ENCODE measurements at places on chromosomes 5 and 9. TPM values are rescaled to one million over a fixed set of nuclear protein-coding genes. Genes with fewer than 3 reads are reported as not detected.
A peak's percentile ranks its signal among the peaks of the same experiment; 100 is the strongest.

- no peak for DNase-seq
These were observed 1296.8 kb upstream of the NUDT12 start for GRCh38 chr5:104859437-104859836.

- DNase-seq = no peak
These were observed 7.0 kb downstream of the SQSTM1 start for GRCh38 chr5:179827680-179828079.

GRCh38 chr9:4859035-4859434 lies 66.3 kb downstream of the RCL1 start:
- no peak for DNase-seq

- DNase-seq = no peak
These were observed 2.5 kb downstream of the ZFP62 start for GRCh38 chr5:180858586-180858985.

GRCh38 chr9:107546859-107547258 lies 57.3 kb upstream of the KLF4 start:
- DNase-seq = no peak

DNA sequence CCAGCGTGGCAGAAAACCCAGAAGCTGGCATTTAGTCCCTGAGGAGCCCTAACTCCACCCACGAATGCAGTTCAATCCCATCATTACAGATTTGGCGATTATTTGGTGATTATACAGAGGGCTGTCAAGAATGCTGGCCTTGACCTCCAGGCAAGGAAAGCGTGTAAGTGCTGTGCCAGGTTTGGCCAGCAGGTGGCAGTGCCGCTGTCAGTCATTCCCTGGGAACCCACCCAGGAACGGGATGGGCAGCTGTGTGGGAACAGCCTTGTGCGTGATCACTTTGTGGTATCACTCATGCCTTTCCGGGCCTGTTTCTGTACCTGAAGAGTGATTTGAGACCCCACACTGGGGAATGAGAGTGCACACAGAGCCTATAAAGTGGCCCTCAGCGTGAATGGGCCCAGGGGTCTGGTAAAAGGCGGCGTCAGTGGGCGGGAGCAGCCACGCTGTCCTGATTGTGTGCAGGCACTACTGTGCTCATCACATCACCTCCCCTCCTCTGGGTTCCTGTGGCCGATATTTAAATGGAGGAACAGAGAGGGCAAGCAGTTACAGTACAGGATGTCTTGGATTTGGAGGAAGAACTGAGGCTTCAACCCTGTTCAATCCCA lies 215.6 kb downstream of the ROR2 start:
- peak; percentile 61 for DNase-seq

GRCh38 chr9:22395687-22396141 lies 50.9 kb upstream of the DMRTA1 start:
- DNase-seq = no peak

DNA sequence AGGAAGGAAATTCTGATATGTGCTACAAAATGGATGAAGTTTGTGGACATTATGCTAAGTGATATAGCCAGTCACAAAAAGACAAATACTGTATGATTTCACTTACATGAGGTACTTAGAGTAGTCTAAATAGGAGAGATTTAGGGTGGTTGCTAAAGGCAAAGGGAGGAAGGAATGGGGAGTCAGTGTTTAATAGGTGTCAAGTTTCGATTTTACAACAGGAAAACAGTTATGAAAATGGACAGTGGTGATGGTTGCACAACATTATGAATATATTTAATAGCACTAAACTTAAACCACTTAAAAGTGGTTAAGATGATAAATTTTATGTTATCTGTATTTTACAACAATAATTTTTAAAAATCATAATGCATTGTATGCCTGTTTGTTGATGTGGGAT lies 40.4 kb upstream of the ECM2 start:
- no peak for DNase-seq

DNA sequence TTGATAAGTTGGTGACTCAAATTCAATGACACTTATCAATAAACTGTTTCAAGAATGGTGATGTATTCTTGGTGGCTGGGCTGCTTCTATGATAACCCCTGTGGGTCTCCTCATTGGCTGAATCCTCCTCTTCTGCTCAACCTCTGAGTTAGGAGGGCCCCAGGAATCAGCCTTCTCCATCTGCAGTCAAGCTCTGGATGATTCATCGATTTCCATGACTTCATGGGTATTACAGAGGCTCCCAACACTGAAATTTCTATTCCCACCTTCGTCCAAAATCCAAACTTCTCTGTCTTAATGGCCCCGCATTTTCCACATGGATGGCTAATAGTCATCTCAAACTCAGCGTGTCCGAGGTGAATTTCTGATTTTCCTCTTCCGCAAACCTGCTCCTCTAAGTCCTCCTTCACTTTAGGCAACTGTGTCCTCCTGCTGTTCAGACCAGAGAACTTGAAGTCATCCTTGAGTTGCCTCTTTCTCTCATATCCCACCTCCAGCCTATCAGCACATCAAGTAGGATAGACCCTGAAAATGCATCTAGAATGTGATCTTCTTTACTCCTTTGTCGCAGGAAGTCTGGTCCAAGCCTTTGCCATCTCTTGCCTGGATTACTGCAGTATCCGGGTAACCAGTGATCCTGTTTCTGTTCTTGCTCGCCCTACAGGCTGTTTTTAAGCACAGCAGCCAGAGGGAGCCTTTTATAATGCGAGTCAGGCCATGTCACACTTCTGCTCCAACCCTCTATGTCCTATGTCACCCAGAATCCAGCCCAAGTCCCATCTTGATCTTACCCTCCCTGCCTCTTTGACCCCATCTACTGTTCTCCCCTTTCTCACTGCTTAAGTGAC lies 41.4 kb upstream of the IL7R start:
- no peak for DNase-seq

DNA sequence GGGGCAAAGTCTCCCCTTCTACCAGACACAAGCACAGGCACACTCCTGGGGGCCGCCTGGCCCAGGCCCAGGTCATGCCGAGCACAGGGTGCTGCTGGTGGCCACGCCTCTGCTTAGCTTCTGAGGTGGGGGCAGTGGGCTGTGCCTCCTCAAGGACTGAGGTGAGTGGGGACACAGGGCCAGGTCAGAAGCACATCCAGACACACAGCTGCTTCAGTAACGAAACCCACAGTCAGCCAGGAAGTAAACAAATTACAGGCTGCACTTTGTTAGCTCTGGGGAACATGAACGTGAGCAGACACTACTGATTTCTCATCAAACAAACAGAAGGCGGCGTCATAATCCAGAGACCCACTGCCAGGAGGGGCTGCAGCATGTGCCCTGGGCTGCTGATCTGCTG lies 192.4 kb downstream of the HSPA4 start:
- DNase-seq = no peak

DNA sequence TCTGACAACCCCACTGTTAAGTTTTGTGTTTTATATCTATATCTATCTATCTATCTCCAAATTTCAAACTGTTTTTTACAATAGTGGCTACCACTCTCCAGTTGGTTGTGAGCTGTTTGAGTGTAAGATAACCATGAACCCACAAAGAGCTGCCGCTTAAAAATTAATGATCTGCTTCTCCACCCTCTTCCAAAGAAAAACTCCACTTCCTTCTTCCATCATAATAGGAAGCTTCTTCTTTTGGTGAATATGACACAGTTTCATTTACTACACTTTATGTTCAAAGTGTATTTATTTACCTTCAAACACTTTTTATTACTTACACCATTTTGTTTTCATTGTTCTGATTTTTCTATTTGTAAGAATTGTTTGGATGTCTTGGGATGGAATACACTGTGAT lies 37.9 kb downstream of the SPZ1 start:
- no peak for DNase-seq

- DNase-seq = no peak
These were observed 42.2 kb downstream of the LEAP2 start for GRCh38 chr5:132915681-132916080.

DNA sequence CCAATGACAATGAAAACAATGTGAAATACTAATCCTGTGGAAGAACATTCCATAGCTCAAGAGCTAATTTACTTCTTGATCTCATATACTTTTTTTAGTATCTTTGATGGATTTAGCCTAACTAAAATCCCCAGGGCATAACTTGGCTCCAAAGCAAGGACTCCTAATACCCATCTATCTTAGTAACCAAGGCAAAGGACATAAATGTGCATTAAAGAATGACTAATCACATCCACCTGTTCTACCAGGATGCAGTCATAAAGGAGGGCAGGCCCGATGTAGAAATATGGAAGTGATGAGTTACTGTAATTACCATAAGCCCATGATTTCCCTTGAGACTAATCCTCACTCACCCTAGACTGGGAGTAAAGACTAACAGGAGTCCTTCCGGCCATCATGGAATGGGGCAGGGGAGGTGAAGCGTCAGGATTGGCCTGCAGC lies 56.9 kb downstream of the KIF24 start:
- no peak for DNase-seq

DNA sequence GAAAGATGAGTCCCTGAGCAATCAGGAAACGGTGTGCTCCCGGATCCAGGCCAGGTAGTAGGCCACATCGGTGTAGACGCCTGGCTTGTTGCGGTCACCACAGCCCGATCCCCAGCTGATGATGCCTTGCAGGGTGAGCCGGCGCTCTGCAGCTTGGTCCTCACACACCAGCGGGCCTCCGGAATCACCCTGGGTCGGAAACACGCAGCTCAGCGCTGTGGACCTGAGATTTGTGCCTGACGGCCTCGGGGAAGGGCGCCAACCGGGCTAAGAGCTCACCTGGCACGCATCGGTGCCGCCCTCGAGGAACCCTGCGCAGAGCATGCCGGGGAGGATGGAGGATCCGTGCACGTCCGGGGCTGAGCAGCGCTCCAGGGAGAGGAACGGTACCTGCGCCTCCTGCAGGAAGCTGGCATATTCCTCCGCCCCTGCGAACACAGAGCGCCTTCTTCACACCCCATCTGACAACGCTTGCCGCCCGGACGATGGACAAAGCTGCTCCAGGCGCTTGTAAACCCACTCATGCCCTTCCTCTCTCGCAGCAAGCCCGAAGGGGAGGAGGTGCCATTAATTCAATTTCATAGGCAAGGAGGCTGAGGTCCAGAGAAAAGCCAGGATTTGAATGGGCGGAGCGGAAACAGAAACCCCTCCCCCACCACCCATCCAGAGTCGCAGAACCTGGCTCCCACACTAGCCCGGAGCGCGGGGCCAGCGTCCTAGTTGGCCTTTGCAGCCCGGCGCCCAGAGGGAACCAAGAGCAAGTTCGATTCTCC lies 2.0 kb upstream of the PFN3 start:
- peak; percentile 44 for DNase-seq

DNA sequence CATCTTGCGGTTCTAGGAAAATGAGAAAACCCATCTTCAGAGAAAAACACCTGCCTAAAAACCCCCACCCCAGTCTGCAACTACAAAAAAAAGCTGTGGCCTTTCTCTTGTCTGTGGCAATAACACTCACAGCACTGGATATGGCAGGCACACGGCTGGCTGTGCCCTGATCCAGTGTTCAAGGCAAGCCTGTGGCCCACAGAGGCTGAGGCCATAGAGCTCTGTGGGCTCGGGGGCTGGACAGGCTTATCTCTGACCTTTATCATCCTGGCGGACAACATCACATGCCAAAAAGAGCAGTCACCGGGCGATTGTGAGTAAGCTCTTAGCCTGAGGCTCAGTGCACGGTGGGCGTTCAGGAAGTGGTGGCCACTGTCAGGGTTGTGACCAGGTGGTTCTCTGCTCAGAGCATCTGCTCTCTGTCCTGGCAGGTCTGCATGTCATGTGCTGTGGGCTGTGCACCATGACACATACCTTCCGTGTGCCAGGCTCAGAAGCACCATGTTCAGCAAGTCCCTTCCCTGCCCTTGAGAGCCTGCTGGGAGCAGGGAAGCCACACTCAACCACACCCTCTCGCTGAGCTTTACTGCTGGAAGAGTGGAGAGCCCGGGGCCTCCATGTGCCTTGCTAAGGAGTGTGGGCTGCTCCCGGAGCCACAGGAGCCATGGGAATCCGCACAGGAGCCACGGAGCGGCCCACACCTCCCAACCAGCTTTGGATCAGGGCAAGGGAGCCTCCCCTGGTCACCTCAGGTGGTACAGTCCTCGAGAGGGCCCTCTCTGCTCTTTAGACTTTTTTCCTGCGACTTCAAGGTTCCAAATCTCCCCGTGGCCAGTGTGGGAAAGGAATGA lies 34.6 kb upstream of the WDR38 start:
- DNase-seq = no peak

DNA sequence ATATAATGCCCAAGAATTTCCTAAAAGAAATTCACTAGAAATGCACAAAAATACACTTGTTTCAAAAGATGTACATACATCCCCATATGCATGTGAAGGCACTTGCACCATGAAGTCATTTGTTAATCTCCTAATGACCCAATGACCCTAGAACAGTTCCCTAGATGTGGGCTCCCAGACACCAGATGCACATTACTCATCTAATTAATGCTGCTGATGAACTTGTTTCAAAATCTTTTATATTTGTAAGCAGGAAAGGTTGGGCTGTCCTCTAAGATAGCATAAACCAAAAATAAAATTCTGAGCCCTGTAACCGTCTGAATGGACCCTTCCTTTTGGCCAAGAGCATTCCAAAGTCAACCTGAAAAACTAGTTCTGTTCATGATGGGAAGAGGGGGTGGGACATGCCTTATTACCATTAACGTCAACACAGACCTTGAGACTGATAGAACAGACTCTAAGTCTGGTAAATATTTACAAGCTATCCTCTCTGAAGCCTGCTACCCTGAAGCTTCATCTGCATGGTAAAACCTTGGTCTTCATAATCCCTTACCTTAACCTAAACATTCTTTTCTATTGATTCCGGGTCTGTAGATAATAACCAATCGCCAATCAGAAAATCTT lies 91.0 kb upstream of the DAPK1 start:
- no peak for DNase-seq

The PLAC8L1 gene
- 0.98 TPM for total RNA-seq

The C5orf58 gene
- total RNA-seq = not detected

The PLCXD3 gene
- total RNA-seq = 103 TPM

The SLC36A3 gene
- total RNA-seq = not detected

The CDKN2A gene
- not detected for total RNA-seq

The ZNF618 gene
- 1.8 TPM for total RNA-seq

Data from heart right ventricle (tissue), 16 donors.